ENCODE measurements at places on chromosomes 7 and 10.

DNA sequence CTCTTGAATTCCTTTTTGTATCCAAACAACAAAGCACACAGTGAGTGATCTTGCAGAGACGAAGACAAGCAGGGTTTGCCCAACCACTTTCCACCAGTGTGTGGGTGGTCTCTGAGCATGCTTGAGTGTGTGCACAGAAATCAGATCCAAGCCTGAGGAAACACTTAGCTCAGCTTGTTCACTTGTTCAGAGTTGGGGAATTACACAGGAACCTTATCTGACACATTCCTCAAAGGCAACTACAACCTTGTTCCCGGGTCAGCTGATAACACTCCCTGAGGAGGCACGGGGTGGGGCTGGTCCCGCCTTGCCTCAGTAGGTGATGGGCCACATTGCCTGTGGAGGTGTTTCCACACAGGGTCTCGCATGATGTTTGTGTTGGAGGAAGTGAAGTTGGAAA is 216.9 kb downstream of the DYNC1I1 start:
- DNase-seq = no peak

- DNase-seq = no peak
Observed at GRCh38 chr10:122142641-122143237, 128.4 kb upstream of the BTBD16 start.

DNA sequence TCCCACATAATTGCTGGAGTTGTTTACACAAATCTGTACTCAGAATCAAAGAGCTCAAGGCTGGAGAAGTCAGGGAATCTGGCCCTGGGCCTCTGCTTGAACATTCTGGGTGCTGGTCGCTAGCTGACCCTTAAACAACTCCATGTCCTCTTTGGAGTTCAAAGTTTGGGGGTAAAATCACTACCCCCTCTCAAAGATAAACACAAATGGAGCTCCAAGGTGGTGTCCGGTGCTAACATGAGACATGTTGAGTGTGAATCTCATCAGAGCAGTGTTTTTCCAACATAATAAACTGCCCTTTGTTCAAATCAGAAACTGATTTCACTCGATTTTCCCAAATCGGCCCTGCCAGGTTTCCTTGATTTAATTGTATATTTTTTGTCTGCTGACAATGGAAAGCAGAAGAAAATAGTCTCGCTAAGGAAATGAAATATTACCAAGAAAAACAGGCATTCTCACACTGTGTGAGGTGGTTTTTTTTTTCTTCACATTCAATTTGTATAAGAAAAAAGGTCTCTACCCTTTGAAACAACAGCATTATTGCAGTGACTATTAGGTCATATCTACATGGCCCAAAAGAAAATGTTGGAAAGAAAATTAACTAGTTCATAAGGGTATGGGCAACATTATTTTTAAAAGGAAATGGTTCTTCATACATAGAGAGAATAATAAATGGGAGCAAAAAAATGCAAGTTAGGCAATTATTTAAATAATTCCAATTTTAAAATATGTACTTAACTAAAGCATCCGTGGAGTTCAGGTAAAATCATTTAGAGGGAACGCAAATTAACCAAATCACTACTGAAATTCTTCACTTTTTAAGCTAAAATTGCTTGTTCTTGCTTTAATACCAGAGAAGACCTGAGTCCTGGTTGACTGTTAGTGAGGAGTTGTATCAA is 56.1 kb upstream of the CAPZA2 start:
- DNase-seq = no peak

DNA sequence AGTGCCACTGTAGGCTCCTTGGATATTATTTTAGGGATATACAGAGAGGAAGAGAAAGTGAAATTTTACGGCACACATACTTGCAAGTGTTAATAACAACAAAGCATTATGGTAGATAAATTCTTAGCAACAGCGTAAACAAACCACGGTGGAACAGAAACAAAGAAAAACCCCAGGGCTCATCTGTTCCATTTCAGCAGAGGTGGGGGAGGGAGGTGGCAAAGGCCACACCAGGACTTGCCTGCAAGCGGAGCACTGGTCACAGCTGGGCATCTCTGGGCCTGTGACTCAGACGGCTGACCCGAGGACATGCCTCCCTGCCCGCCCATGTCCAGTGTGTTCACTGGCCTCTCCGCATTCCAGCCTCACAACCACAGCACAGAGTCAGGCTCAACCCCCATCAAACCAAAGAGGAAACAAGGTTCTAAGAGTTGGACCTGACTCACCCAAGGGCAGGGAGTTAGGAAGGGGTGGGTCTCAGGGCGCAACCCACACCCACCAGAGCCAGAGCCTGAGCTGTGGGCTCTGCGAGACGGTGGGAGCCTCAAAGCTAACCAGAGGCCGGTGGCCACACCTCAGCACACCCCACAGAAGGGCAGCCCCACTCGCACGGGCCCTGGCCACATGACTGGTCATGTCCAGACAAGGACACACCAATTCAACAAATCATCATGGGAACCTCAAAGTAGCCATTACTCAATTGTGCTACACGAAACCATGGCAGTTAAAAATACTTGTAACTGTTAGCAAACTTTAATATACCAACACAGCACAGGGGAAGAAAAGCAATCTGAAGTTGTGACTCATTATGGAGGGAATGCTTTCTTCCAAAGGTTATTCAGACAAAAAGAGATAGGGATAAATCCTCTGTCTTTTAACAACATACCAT is 10.7 kb downstream of the ESYT2 start:
- DNase-seq = no peak

DNA sequence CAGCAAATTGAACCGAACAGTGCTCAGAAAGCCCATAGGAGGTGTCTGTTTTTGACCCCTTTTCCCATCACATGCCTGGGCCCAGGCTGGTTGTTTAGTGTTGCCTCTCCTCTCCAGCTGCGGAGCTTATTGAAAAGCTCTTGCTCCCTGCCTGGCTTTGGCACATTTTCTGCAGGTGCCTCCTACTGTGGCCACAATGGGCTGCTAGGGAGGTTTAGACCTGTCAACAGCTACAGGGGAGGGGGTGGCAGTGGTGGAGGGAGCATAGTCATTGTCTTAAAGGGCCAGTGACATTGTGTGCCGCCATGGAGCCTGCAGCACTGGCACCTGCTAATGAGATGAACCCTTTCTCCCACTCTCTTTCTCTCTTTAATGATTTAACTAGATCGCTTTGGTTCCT is 13.2 kb upstream of the ENO4 start:
- no peak for DNase-seq
